ENCODE measurements at places on chromosomes 4 and X.
A peak's percentile ranks its signal among the peaks of the same experiment; 100 is the strongest.

DNA sequence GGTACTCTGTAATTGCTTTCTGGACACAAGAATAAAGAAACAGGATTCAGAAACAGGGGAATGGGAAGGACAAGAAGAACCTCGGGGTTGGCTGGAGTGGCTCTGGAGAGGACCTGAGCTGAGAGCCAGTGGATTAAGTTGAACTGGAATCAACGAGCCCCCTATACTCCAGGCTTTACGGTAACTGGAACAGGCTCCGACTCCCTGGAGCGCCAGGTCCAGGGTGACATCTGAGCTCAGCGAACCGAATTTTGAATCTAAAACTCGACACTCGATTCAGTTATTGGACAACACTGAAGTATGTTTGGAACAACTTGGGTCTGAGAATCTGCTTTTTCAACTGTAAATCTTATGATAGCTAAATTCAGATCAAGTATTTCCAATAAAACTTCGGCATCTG is 23.9 kb downstream of the HMX1 start:
- no peak for DNase-seq
- H3K27ac ChIP-seq, result no peak overlapping the region
- no peaks in the 10 kb centered on the region for H3K27me3 ChIP-seq
- H3K4me3 ChIP-seq, result no peak overlapping the region
- H3K4me1 ChIP-seq, result no peaks in the 10 kb centered on the region

DNA sequence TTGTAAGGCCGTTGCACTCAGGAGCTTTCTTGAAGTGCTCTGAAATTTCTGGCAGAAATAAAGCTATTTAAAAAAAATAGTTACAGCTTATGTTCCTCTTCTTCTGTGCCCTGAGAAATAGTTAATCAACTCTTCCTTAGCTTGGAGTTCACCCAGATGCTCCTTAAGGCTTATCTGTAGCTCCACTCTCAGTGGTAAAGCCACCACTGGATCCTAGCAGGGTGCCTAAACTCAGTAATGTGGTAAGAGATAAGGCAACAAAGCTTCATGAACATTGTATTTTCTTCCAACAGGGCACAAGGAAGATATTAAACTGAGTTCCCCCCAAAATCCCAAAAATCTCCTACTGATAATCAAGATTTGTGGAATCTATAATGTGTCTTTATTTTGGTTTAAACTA is 299.5 kb downstream of the MAPK10 start:
- no peak overlapping the region for H3K4me3 ChIP-seq
- H3K4me1 ChIP-seq, result no peaks in the 10 kb centered on the region
- H3K36me3 ChIP-seq, result no peaks in the 10 kb centered on the region
- H3K27me3 ChIP-seq, result no peaks in the 10 kb centered on the region
- no peak for DNase-seq

DNA sequence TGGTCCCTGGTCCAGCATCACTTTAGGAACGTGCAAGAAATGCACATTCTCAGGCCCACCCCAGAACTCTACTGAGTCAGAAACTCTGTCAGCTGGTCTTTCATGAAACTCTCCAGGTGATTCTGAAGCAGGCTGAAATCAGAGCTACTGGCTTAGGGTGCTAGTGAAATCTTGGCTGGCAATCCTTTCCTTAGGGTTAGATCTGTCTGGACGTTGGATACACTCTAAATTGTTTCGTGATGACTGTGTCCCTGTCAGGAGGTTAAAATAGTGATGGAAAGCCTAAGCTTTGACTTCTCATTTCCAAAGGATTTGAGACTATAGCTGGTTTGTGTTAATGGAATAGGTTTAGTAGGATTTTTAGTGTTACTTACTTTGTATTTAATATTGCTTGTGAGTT is 99.1 kb downstream of the ARHGAP10 start:
- H3K27me3 ChIP-seq, result no peaks in the 10 kb centered on the region
- DNase-seq, result no peak
- H3K36me3 ChIP-seq, result no peaks in the 10 kb centered on the region
- H3K27ac ChIP-seq, result peak overlapping the region; percentile 86
- H3K4me3 ChIP-seq, result no peak overlapping the region
- H3K4me1 ChIP-seq, result peaks cover 25% of the 10 kb centered on the region

- no peaks in the 10 kb centered on the region for H3K36me3 ChIP-seq
- no peak overlapping the region for H3K4me3 ChIP-seq
- H3K27ac ChIP-seq, result peak overlapping the region; percentile 77
- no peak for DNase-seq
- H3K4me1 ChIP-seq, result peaks cover 3% of the 10 kb centered on the region
- no peaks in the 10 kb centered on the region for H3K27me3 ChIP-seq
These were observed 39.6 kb downstream of the FNIP2 start for GRCh38 chr4:158808399-158808798.

DNA sequence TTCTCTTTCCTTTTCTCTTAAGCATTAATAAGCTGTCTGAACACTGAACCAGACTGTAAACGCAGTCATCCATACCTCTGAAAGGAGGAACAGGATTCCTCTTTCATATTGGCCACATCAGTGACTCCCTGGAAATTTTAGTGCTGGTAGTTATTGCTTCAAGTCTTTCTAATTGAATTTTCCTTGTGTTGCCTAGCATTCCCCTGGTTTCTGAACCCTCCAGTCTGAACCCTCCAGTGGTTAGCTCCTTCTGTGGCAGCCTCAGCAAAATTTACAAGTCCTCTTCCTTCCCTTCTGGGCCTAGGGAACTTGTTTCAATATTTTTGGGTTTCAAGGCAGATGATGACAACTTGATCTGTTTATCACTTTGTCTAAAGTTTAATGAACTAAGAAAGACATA is 7.9 kb downstream of the SPARCL1 start:
- no peaks in the 10 kb centered on the region for H3K27me3 ChIP-seq
- peak overlapping the region; percentile 91 for H3K27ac ChIP-seq
- no peak for DNase-seq
- H3K4me3 ChIP-seq, result peak overlapping the region; percentile 71
- H3K4me1 ChIP-seq, result peaks cover 13% of the 10 kb centered on the region

DNA sequence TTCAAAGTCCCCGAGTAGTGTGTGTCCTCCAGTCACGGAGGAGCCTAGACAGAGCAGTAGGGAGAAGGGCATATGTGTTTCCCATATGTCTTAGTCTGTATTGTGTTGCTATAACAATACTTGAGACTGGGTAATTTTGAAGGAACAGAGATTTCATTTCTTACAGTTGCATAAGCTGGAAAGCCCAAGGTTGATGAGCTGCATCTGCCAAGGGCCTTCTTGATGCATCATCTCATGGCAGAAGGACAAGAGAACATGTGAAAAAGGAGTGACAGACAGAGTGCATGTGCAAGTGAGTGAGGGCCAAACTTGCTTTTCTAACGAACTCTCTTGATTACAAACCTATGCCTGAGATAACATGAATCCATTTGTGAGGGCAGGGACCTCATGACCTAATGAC is 243.4 kb downstream of the ARHGAP10 start:
- H3K4me3 ChIP-seq, result no peak overlapping the region
- H3K27me3 ChIP-seq, result no peaks in the 10 kb centered on the region
- peaks cover 13% of the 10 kb centered on the region for H3K36me3 ChIP-seq
- DNase-seq, result no peak
- H3K4me1 ChIP-seq, result no peaks in the 10 kb centered on the region

DNA sequence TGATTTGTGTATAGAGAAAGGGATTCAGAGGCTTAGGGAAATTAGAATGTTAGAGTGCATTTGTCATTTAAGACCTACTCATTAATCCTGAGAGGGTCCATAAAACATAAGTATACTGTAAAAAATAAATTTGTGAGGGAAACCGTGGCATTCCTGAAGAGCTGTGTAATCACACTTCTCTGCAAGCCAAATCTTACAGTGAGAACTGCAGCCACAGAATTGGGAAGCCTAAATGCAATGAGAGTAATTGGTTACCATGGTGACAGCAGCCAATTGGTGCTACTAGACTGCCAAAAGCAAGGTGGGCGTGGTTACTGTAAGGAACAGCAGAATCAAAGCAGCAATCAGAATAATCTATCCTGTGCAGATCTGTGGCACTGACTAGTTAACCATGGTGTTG is 345.2 kb upstream of the GRID2 start:
- H3K27ac ChIP-seq, result no peak overlapping the region
- no peak for DNase-seq
- no peaks in the 10 kb centered on the region for H3K36me3 ChIP-seq
- H3K4me1 ChIP-seq, result no peaks in the 10 kb centered on the region
- H3K4me3 ChIP-seq, result no peak overlapping the region

DNA sequence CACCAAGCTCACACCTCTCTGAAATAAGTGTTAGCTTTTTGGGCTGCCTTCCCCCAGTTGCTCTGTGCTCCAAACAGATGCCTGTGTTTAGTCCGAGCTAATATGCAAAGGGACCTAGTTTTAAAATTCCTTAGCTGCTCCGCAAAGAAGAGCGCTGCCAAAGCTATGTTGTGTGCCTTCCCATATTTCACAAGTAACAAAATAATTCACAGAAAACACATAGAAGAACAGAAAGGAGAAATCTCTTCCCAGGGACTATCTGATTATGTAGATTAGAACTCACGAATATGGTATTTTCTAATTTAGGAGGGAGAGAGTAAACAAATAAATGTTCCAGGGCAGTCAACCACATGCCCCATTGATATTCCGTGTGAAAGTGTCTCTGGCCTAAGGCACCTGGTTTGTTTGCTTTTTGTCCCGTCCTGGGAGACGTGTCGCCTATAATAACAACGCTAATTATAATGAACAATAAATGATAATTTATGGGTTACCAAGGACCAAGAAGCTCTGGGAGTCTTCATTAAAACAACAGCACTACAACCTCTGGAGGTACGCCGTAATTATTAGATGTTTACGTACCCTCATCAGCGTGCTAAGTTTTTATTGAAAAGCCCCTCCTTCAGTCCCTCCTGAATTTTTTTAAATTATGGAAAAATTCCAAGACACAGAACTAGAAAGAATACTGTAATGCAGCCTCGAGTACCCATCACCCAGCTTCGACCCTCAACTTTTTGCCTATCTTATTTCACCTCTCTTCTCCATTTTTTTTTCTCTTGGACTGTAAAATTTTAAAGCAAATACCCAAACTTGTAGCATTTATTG is 1.2 kb upstream of the CCNG2 start:
- H3K4me1 ChIP-seq, result peaks cover 7% of the 10 kb centered on the region
- no peaks in the 10 kb centered on the region for H3K27me3 ChIP-seq
- H3K27ac ChIP-seq, result peak overlapping the region; percentile 43
- peaks cover 4% of the 10 kb centered on the region for H3K36me3 ChIP-seq
- no peak for DNase-seq

- H3K27me3 ChIP-seq, result no peaks in the 10 kb centered on the region
- no peaks in the 10 kb centered on the region for H3K4me1 ChIP-seq
- H3K4me3 ChIP-seq, result no peak overlapping the region
- no peak overlapping the region for H3K27ac ChIP-seq
These were observed 57.0 kb downstream of the ING2 start for GRCh38 chr4:183561905-183562304.

- no peak overlapping the region for H3K4me3 ChIP-seq
- no peaks in the 10 kb centered on the region for H3K4me1 ChIP-seq
- no peaks in the 10 kb centered on the region for H3K36me3 ChIP-seq
- DNase-seq, result no peak
- H3K27me3 ChIP-seq, result no peaks in the 10 kb centered on the region
These were observed 6.9 kb upstream of the PNMA6A start for GRCh38 chrX:153065389-153065788.

DNA sequence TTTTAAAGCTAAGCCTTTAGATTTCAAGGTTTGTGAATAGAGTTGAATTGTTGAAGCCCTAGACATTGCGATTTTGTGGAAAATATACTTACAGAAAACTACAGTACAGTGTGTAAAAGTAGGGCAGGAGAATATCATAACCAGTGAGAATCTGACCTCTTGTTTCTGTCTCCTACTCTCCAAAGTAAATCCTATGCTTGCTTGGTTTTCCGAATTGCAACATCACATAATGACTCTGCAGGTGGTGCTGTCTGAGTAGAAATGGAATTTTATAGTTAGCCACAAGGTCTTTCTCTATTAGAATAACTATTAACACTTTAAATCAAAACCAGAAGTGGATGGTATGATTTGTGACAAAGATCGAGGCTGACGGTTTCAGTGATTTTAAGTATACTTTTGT is 505.6 kb downstream of the RAPGEF2 start:
- no peak overlapping the region for H3K4me3 ChIP-seq
- H3K36me3 ChIP-seq, result no peaks in the 10 kb centered on the region
- no peak overlapping the region for H3K27ac ChIP-seq
- H3K4me1 ChIP-seq, result no peaks in the 10 kb centered on the region
- no peak for DNase-seq

DNA sequence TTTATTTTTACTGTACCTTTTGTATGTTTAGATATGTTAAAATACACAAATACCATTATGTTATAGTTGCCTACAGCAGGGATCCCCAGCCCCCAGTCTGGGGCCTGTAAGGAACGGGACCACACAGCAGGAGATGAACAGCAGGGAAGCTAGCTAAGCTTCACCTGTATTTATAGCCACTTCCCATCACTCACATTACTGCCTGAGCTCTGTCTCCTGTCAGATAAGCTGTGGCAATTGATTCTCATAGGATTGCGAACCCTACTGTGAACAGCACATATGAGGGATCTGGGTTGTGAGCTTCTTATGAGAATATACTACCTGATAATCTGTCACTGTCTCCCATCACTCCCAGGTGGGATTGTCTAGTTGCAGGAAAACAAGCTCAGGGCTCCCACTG is 73.9 kb downstream of the BMPR1B start:
- no peak overlapping the region for H3K4me3 ChIP-seq
- no peaks in the 10 kb centered on the region for H3K36me3 ChIP-seq
- no peak for DNase-seq
- H3K27ac ChIP-seq, result no peak overlapping the region
- H3K4me1 ChIP-seq, result peaks cover 6% of the 10 kb centered on the region

DNA sequence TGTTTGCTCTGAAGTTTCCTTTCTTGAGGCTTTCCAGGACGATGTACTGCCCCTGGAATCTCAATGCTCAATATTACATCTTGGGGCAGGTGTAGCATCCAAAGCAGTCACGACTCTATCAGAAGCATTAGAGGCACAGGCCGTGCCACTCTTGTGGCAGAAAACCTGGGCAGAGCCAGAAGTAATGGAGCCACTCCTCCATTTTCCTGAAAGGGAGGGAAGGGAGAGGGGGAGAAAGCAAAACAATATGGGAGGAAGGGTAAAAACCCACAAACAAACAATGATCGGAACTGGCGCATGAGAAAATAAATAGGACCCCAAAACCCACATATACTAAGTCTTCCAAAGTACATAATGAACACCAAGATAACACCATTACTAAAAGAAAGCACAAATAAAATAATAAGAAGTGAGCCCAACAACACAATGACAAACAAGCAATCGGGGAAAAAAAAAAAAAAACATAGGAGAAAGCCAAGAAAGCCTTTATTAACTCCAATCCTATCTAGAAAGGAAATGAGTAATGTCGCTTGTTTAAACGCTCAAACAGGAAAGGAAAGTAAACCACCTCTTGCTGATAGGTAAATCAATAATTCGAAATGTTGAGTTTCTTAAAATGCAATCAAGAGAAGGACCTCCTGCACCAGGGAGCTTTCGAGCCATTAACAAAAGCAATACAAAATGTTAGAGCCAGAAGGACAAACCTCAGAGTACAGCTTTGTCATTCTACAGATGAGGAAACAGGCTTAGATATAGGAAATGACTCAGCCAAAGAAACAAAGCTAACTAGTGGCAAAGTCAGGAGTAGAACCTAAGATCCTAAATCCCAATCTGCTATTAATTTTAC is 117.4 kb downstream of the ATRX start:
- H3K36me3 ChIP-seq, result peaks cover 4% of the 10 kb centered on the region
- no peak for DNase-seq
- H3K27me3 ChIP-seq, result no peaks in the 10 kb centered on the region
- H3K4me1 ChIP-seq, result no peaks in the 10 kb centered on the region
